Stimulated activated CD8-positive, alpha-beta memory T cell treated with anti-CD3 and anti-CD28 coated beads, Interleukin-15, amount 100 ng/mL, for 4 hours (primary cell): ENCODE measurements at places on chromosomes 1 and 21.

DNA sequence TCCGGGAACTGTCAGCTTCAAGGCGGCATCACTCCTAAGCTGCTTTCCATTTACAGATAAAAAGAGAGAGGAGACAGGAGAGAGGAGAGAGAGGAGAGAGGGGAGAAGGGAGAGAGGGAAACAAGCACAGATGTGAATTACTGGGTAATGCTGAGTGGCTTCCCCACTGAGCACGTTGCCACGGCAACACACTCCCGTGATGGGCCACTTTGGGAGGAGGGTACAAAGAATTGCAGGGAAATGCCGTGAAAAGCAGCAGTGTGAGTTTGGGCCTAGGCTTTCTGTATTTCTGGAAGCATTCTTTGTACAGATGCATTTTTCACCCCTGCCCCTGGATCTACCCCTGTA is 128.0 kb upstream of the IRF2BP2 start:
- no peak for DNase-seq

DNA sequence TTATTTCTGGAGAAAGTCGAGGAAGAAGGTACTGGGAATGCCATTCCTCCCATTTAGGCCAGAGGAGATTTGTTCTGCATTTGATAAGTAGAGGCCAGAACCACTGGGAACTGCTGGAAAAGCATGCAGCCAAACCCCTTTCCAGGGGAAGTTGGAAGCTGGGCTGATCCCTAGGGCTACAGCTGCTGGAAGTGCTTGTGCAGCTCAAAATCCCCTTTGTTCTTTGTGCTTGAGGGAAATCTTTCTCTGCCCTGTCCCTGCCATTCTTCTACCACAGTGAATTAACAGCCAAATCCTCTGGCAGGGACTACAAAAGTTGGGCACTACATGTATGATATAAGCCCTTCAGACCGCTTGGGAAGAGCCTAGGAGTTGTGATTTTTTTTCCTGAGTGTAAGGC is 734.1 kb downstream of the LRRIQ3 start:
- no peak for DNase-seq

- no peak for DNase-seq
These were observed 60.4 kb upstream of the ATP1A1 start for GRCh38 chr1:116312681-116313069.

GRCh38 chr1:36885540-36886357 is 148.6 kb downstream of the GRIK3 start:
- DNase-seq, result no peak

GRCh38 chr1:239260842-239261241 is 125.5 kb upstream of the CHRM3 start:
- no peak for DNase-seq

DNA sequence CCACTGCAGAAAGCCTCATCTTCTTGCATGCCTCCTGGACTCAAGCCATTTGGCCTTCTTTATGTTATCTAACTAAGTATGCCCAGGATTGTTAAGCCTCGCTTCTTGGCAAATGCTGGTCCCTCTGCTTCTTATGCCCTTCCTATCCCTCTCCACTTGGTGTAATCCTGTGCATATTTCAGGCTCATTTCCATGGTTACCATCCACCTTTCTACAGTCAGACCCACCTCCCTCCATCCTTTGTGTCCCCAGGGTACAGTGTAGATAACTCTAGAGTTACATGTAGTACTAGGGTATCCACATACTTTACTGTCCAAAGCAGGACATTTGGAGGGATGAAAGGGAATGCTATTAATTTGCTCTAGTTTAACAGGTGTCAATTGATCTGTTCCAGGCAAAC is 6.5 kb upstream of the RNF19B start:
- no peak for DNase-seq

DNA sequence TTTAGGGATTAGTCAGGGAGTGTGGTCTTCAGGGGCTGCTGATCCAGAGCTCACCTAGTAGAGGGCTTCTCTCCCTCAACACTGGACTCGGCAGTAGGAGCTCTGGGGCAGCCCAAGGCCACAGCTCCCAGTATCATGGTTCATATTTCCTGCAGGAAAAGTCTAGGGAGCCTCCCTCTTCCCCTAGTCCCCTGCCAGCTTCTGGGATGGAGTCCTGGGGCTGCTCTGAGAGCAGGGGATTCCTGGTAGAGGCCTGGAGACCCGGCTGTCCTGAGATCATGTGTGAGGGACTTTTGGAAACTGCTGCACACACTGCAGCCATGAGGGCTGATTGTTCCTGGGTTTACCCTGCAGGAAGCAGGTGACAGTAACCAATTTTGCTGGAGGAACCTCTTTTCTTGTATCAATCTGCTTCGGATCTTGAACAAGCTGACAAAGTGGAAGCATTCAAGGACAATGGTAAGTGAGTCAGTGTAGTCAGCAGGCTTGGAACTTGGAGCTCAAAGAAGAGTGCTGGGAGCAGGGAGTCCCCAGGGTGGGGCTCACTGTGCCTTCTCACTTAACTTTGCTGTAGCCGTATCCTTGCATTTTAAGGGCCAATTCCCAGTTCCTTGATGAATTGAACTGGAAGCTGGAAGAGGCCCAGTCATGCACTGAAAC is 16.3 kb downstream of the STRIP1 start:
- no peak for DNase-seq

GRCh38 chr1:67433837-67434236 is 3.6 kb upstream of the SERBP1 start:
- no peak for DNase-seq

DNA sequence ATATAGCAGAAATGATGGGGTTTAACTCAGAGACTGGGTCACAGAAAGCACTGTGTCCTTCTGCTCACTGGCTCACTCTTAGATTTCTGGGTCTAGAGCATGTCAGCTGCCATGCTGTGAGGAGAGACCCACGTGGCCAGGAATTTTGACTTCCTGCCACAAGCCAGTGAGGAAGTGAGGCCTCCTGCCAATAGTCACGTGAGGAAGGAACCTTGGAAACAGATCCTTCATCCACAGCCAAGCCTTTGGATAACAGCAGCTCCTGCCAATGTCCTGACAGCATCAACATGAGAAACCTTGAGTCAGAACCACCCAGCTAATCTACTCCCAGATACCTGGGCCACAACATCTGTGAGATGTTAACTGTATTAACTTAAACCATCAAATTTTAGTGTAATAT is 114.5 kb upstream of the PLPPR5 start:
- DNase-seq, result no peak

DNA sequence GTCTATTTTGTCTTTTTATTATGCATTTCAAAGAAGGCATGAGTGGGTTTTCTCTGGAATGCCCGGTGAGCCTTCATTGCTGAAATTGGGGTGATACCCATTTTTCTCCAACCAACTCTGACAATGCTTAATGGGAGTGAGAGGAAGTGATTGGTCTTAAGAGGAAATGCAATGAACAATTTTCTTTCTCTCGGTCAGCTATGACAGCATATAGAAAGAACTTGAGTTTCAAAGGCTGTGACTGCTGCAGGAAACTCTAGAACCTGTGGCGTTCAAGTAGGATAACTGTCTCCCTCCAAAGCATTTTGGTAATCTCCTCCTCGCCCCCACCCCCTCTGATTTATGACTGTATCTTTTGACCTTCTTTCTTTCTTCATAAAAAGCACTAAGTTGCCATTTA is 155.9 kb downstream of the LYPLAL1 start:
- DNase-seq, result no peak

GRCh38 chr1:77267035-77267434 is 14.8 kb upstream of the AK5 start:
- no peak for DNase-seq

DNA sequence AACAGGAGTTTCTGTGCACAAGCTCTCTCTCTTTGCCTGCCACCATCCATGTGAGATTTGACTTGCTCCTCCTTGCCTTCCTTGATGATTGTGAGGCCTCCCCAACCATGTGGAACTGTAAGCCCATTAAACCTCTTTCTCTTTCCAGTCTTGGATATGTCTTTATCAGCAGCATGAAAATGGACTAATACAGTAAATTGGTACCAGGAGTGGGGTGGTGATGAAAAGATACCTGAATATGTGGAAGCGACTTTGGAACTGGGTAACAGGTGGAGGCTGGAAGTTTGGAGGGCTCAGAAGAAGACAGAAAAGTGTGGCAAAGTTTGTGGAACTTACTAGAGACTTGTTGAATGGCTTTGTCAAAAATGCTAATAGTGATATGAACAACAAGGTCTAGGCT is 69.1 kb upstream of the VANGL1 start:
- DNase-seq, result no peak

DNA sequence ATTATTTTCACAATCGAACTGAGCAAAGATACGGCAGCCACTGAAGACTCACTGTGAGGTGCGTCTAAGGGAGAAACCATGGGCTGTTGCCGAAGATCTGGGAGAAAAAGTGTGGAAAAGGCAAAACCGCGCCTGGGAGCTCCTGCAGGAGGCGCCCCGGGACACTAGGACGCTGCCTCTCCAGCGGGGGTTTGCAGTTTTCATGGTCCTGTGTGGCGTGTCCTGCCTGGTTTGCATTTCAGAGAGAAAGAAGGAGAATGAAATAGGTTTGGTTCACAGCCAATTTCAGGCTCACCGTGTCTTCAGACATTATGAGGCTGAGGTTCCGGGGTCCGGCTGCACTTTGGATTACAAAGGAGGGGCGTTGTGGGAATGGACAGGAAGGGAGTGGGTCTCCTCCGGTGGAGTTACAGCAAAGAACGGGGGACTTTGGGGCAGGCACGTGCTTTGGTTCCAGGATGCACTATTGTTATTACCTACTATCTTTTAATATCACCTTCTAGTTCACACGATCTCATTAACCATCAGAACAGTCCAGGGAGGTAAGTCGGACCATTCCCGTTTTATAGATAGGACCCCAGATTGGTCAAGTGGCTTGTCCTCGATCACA is 179.8 kb downstream of the DYRK1A start:
- no peak for DNase-seq

DNA sequence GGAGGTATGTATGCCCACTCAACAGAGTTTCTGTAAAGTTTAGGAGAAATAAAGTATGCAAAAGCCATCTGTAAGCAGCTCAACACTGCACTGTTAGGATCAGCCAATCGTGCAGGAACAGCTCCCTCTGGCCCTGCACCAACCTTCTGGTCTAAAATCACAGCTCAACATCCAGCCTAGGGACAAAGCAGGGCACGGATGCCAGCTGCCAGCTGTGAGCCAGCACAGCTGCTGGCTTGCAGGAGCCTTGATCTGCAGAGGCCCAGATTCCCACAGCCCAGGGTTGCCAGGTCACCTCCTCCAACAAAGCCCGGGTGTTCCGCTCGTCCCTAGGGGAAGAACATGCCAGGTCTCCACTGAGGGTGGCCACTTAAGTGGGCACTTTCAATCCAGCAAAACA is 8.6 kb downstream of the ACOT7 start:
- DNase-seq, result no peak

- DNase-seq, result no peak
These were observed 205.4 kb upstream of the FMN2 start for GRCh38 chr1:239886266-239886665.

DNA sequence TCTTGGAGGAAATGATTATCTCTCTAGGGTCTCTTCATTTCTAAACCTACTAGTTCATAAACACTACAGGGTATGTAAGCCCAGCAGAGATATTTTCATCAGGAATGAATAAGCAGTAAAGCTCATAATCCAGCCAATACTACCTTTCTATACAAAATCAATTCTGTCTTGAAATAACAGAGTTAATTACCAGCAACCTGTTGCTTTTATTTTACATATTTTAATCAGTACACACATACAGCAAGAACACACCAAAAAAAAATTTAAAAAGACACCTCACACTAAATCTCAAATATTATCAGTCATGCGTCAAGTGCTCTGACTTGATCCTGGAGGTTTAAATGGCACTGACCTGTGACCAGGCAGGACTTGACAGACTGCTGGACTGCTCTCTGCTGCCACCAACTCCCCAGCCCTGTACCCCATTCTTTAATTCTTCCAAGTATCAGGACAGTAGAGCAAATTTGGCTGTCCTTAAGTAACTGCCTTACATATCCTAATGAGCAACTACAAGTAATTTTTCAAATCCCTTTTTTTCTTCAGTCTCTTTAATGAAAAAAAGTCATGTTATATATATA is 98.5 kb downstream of the CDC42BPA start:
- no peak for DNase-seq

DNA sequence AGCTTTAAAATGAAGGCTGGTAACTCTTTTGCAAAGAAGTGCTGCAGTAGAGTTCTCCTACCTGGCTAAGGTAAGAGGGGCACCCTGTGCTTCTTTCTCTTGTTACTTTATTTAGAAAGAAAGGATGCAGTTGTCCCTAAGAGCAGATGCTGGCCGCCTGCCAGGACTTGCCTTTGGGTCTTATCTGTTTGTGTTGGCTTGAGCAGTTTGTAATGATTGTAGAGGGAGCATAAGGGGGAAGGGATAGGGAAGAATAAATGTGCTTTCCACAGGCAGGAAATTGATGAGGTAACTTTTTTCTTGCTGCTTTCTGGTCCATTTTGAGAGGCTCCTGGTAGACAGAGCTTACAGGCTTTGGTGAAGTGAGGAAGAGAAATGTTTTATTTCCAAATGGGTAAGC is 229.6 kb downstream of the HHAT start:
- DNase-seq, result no peak

DNA sequence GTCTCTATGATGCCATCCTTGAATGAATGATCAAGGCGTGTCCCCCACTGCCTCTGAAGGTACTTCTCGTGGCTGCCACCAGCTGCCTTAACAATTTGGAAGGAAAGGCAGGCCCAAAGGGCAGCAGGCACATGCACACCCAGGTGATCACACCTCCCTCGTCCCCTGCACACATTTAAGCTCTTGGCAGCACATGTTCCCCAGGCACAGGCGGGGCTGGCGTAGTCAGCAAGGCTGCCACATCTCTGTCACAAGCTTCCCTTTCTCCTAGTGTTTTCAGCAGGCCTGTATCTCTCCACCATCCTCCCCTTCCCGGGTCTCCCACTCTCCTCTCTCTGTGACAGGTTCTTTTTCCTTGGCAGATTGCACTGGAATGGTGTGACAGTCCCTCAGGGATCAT is 111.9 kb downstream of the CACNA1E start:
- DNase-seq, result no peak

DNA sequence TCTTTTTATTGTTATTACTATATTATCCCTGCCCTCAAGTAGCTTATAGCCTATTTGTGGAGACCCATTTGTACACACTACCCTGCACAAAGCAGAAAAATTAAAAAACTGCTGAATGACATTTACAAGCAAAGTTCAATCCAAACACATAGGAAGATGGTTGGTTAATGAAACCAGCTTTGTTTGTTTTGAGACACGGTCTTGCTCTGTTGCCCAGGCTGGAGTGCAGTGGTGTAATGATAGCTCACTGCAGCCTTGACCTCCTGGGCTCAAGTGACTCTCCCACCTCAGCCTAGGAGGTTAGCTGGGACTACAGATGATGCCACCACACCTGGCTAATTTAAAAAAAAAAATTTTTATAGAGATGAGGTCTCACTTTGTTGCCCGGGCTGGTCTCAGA is 31.6 kb downstream of the TGFB2 start:
- no peak for DNase-seq

GRCh38 chr1:180988253-180988752 is 34.4 kb downstream of the STX6 start:
- no peak for DNase-seq

- no peak for DNase-seq
These were observed 15.0 kb upstream of the ERMAP start for GRCh38 chr1:42801832-42802473.

DNA sequence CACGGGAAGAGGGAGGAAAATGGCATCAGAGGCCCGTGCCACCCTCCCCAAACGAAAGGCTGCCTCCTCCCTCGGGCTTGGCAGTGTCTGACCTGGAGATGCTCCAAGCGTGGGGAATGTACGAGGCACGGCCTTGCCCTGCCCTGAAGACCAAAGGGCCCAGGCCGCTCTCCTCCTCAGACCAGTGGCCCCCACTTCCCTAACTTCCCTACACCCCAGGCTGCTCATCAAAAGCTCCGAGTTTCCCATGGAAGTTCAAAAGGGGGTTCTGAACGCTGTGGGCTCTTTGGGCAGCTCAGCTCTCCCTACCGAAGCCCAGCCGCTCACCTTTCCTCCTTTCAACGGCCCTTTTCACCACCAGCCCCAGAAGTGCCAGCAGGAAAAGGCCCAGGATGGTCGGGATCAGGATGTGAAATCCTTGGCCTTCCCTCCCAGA is 11.8 kb downstream of the FCMR start:
- no peak for DNase-seq
